ENCODE measurements at places on chromosomes 7 and 10.

DNA sequence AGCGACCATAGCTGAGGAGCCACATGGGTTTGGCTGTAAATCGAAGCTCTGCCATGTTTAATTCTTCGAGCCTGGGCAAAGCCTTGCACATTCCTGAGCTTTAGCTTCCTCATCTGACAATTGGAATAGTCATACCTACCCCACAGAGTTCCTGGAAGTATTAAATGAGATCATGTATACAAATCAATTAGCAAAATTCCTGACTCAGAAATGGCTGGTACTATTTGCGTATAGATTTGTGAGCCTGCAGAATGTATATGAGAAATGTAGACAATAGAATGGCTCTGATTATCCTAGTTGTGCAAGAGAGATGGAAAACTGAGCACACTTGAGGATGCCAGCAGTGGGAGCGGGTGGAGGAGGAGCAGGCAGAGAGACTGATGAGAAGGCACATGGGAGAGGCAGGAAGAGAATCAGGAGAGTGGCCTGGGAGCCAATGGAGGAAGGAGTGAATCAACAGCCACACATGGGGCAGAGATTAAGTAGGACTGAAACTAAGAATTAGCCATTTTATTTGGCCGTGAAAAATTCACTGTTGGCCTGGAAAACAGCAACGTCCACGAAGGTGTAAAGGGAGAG is 128.0 kb upstream of the C1GALT1 start:
- no peak for DNase-seq

- DNase-seq, result no peak
These were observed 324.5 kb downstream of the GFRA1 start for GRCh38 chr10:115948465-115948864.

- DNase-seq, result peak; percentile 27
These were observed 68.9 kb upstream of the ADO start for GRCh38 chr10:62735464-62736167.

- DNase-seq, result no peak
These were observed 149.8 kb downstream of the TAX1BP1 start for GRCh38 chr7:27889800-27890199.

Data from activated gamma-delta T cell treated with anti-CD3 and anti-CD28 coated beads, Interleukin-2, amount 50 U/mL, for 16 hours (primary cell).